Keratinocyte (primary cell): ENCODE measurements at places on chromosomes 4 and X. TPM values are rescaled to one million over a fixed set of nuclear protein-coding genes. Genes with fewer than 3 reads are reported as not detected.

DNAAF6 gene
- polyA plus RNA-seq: not detected in 3 replicates

INTU gene
- polyA plus RNA-seq: 1.8 to 7.0 TPM (median 5.0 TPM) in 3 replicates

EREG gene
- 19.9 to 38.7 TPM (median 29.2 TPM) in 3 replicates for polyA plus RNA-seq

MAP7D2 gene
- polyA plus RNA-seq: 0.35 to 0.76 TPM (median 0.36 TPM) in 3 replicates

RADX gene
- polyA plus RNA-seq: 2.2 to 6.3 TPM (median 3.6 TPM) in 3 replicates

RIBC1 gene
- 0.25 to 0.42 TPM (median 0.36 TPM) in 3 replicates for polyA plus RNA-seq

JADE3 gene
- polyA plus RNA-seq: 4.8 to 8.2 TPM (median 6.3 TPM) in 3 replicates

HPGD gene
- 0.21 to 0.75 TPM (median 0.45 TPM) in 3 replicates for polyA plus RNA-seq

CFI gene
- polyA plus RNA-seq: not detected in 3 replicates

PPP2R3B gene
- polyA plus RNA-seq: 5.5 to 7.5 TPM (median 6.6 TPM) in 3 replicates

H2BW2 gene
- not detected in 3 replicates for polyA plus RNA-seq

SUPT20HL2 gene
- polyA plus RNA-seq: not detected in 3 replicates

ARHGEF9 gene
- 13.8 to 21.2 TPM (median 16.0 TPM) in 3 replicates for polyA plus RNA-seq

C1QTNF7 gene
- polyA plus RNA-seq: not detected in 3 replicates

RAB9B gene
- polyA plus RNA-seq: 0.23 to 0.28 TPM (median 0.24 TPM) in 3 replicates

TRMT2B gene
- 7.4 to 15.4 TPM (median 12.1 TPM) in 3 replicates for polyA plus RNA-seq

WDFY3 gene
- 24.8 to 34.2 TPM (median 28.5 TPM) in 3 replicates for polyA plus RNA-seq

POU3F4 gene
- not detected in 3 replicates for polyA plus RNA-seq

ATP10D gene
- 51.2 to 116 TPM (median 97.3 TPM) in 3 replicates for polyA plus RNA-seq

MAGED4 gene
- polyA plus RNA-seq: 0.06 TPM in 1 of 3 replicates, not detected in the others

NSG1 gene
- polyA plus RNA-seq: 49.3 to 68.6 TPM (median 62.0 TPM) in 3 replicates

FAM47C gene
- not detected in 3 replicates for polyA plus RNA-seq

ARHGAP24 gene
- polyA plus RNA-seq: 0.56 to 1.1 TPM (median 0.87 TPM) in 3 replicates

MPC1L gene
- not detected in 3 replicates for polyA plus RNA-seq
